ENCODE measurements at places on chromosomes 3 and 15.
A peak's percentile ranks its signal among the peaks of the same experiment; 100 is the strongest.

- no peak for DNase-seq
These were observed 762.2 kb upstream of the ALCAM start for GRCh38 chr3:104604326-104605010.

DNA sequence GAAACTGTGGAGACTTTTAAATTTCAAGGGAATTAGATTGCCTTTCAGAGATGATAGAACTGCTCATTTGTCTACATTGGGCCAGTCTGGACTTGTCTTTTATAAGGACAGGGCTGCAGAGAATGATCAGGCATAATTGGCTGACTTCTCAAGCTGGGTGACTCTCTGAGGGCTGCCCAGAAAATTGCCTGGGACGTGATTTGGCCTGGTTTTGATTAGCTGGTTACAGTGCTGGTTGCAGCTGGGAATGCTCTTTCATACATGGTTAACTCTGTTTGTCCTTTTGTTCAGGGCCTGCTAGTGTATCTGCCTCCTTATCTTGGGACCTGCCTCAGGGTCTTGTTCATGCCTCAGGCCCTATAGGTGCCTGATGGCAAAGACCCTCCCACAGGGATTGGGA is 245.6 kb downstream of the CLSTN2 start:
- no peak for DNase-seq

DNA sequence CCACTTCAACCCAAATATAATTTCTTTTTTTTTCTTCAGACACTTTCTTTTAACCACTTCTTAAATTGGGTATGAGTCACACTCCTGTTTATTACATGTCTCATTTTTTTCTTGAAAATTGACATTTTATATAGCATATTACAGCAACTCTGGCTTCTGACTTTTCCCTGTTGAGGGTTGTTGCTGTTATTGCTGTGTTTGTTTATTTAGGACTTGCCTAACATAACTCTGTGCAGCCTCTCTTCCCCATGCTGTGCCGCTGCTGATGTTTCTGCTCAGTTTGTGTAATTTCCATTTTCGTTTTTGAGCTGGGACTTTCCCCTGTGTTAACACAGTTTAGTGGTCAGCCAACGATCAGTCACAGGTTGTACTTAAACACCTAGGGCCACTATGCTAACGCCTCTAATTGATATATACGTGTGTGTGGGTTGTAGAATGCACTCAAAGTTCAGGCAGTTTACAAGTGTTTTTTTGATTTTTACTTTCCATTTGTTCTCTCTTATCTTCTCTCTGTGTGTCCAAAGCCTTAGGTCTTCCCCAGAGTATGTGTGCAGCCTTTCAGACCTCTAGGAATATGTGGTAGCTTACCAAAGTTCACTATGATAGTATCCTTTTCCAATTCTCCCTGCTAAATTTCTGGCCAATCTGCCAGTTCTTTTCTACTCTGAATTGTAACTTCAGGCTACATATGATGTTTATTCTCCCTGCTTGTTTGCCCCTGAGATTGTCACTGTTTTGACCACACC is 337.2 kb downstream of the ZBTB20 start:
- DNase-seq: no peak

DNA sequence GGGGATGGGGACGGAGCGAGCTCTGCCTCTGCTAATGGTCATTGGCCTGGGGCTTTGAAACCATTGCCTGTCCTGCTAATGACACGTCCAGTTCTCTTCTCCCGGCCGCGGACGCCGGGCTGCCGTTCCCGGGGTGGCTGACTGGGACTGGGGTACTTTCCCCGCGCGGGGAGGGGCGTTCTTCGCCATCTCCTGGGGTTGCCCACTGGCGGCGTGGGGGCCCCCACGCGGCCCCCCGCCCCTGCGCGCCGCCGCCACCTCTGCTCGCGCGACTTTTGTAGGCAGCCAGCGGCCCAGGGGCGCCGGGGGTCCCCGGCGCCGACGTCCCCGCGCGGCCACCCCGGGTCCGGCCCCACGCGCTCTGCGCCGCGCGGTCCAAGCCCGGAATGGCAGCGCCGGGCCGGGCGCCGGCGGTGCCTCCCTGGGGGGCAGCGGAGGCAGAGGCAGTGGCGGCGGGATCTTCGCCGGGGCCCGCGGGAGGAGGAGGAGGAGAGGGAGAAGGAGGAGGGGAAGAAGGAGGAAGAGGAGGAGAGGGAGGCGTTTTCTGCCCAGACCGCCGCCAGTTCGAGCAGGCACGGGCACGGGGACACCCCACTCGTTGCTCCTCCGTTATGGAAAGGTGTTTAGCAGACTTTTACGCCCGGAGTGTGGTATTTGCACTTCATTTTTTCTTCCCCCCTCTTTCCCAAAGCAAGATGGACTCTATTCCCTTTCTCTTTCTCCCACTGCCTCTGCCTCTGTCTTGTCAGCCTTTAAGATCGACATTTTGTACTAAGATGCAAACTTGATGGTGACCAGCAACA is 2.3 kb downstream of the BBX start:
- DNase-seq: peak; percentile 73

DNA sequence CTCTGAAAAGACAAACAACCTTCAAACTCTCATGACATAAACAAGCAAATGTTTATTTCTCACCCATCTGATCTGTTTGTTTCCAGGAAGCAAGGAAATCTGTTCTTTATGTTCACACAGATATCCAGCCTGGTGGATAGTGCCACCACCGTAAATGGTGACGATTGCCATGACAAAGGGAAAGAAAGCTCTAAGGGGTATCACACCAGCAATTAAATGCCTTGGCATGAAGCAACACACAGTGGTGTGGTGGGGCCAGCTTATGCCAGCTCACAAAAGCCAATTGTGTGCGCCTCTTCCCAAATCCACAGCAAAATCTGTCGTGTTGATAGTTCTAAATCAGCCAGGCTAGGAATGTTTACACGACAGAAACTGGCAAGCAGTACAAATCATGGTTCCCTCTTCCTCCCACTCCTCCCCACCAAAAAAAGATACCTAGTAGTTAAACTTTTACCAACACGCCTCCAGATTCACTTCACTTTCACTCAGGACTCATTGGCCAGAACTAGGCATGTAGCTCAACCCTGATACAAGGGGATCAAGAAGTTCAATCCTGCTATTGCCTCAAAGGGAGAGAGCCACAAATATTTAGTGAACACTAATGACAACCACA is 189.2 kb upstream of the SLCO3A1 start:
- DNase-seq: no peak
